ENCODE measurements at places on chromosomes 7 and 10.

DNA sequence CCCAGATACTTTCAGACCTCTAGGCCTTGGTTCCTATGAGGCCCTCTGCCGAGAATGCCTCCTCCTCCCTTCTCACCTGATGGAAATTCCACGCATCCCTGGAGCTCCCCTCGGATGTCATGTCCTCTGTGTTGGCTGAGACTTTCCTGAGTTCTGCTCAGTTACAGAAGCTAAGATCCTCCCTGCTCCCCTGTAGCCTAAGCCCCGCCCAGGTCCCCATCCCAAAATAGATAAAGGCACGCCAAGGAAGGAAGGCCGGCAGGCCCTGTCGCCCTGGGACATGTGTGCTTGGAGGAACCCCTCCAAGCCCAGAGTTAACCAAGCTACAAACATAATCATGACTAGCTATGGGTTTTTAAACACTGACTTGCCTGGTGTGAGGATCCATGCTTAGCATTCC, 123.5 kb downstream of the SORBS1 start:
- DNase-seq, result no peak

DNA sequence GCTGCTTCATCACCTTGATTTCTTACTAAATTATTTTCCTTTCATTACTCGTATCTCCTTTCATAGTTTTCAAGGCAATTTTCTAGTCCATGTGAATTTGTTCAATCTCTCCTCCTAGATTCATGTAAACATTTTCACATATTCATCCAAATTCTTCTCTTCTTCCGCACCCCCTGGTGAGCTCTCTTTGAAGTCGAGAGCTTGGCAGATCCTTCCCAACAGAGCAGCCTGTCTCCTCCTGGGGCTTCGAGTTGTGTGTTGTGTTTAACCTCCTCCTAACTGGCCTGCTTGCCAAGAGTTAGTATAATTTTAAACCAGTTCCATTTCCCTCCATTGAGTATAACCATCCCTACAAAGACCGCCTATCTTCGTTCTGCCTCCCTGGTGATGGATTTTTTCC, 272.4 kb upstream of the CELF2 start:
- DNase-seq, result no peak

DNA sequence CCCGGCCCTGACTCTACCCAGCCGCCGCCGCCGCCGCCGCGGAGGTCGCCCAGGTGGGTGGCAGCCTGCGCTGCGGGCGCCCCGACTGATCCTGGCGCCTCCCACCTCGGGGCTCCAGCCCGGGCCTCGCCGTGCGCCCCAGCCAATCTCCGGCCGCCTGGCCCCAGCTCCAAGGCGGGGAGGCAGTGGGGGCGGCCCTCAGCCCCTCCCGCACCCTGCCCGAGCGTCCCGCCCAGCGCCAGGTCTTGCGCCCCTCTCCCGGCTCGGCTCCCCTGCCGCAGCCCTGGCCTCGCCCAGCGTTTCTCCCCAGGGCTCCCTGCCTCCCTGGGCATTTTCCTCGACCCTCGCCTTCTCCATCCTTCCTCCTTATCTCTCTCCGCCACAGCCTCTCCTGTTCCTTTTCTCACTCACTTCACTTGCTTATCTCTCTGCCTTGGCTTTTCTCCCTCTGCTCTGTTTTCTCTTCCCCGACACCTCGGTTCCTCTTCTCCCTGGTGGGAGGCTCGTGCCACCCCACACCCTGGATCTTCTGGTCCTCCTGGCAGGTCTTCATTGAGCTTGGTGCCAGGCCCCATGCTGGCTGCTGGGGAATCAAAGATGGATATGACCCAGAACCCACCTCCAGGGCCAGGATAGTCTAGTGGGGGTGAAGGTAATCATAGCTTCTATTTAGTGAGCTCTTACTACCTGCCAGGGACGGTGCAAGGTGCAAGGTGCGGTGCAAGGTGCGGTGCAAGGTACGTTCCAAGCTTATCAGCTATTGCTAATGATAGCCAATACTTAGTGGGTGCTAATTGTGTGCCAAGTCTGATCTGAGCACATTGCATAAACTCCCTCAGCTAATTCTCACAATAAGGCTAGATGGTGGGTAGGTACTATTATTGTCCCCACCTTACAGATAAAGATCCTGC, at the start of gene SFRP5:
SFRP5 (minus strand) TSS at position 87 of the 911 bp plus-strand sequence. CDS start 166 bp downstream, outside the sequence.
- DNase-seq, result no peak

GRCh38 chr7:44735403-44736165, 13.1 kb upstream of the ZMIZ2 start:
- no peak for DNase-seq

DNA sequence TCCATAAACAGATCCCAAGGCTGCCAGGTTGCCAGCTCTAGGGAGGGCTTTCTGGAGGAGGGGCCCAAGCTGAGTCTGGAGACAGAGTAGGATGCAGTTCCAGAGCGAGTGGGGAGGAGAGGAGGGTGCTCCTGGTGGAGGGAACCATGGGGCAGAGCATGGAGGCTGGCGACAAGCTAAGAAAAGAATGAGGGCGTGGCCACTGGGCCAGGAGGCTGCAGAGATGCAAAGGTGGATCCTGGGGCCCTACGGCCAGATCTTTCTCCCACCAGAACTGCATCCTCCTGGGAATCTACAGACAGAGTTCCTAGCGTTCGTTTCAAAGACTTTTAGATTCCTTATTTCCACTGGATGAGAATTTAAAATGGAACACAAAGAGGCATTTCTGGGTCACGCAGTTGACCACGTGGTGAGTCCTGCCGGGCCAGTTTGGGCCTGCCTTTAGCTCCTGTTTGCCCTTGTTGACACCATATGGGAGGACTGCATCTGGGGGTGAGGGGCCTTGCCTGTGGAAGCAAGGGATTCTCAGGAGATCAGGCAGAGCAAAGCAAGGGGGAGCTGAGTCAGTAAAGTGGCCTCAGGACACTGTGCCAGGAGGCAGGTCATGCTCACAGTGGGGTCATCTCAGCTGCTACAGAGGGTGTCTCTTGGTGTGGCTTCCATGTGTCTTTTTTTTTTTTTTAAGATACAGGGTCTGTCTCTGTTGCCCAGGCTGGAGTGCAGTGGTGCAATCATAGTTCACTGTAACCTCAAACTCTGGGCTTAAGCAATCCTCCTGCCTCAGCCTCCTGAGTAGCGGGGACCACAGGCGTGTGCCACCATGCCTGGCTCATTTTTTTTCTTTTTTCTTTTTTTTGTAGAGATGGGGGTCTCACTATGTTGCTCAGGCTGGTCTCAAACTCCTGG, 137.8 kb downstream of the SH3PXD2A start:
- no peak for DNase-seq

DNA sequence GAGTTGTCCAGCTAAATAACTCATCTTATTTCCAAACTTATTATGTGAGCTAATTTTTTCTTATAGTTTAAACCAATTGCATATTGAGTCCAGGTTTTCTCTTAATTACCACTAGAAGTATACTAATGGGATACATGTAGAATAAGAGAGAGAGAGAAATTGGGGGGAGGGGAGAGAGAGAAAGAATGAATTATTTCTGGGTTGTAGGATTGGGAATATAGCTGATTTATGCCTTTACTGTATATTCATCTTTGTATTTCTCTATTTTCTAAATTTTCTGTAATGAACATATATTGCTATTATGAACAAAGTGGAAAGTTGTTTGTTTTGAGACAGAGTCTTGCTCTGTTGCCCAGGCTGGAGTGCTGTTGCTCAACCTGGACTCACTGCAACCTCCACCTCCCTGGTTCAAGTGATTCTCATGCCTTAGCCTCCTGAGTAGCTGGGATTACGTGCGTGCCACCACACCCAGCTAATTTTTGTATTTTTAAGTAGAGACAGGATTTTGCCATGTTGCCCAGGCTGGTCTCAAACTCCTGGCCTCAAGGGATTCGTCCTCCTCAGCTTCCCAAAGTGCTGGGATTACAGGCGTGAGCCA, 26.1 kb upstream of the ITGB1 start:
- no peak for DNase-seq

- DNase-seq, result no peak
Measured at GRCh38 chr7:98669329-98670000, 52.4 kb downstream of the NPTX2 start.

DNA sequence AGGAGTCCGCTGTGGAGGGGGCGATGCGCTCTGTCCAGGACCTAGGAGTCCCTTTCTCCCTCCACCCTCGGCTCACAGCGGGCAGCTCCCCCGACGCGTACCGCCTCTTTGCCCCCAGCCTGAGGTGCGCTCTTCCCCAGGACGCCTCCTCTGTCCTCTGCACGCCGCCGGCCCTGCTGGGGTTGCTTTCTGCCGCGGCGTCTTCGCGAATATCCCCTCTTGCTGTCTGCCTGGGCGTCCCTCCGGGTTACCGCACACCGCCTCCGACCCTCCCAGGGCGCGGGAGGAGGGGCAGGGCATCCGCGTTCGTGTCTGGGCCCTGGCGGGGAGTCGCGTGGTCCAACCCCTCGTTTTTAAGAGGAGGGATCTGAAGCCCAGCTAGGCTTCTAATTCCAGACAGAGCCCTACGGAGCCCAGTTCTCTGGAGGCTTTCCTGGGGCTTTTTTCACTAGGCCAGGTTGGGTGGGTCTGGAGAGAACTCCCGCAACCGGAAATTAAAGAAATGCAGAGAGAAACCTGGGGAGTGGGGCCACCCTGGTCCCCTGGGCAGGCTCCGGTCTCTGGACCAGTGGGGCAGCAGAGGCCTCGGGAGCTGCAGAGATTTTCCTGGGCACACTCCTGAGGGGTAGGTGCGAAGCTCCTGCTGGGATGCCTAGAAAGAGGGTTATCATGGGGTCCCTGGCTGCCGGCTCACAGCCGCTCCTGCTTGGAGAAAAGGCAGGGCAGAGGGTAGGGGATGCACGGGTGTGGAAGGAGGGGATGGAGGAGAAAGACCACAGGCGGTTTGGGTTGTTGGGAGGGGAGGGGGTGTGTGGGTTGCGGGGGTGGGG, 166.9 kb downstream of the UBE2H start:
- DNase-seq, result no peak

DNA sequence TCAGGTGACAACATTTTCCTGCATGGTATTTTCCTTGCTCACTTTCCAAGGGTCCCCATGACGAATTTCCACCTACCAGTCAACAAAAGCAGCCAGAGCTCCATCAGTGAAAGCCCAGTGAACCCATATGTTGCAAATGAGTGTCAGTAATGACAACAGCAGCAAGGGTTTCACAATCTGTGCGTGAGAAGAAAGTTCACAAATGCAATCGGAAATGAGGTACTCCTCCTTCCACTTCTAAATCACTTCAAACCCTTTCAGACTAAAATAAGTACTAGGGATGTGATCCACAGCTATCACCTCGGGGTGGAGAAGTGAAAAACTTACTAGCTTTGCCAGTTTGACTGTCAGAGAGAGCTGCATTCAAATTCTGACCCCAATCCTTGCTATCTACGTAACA, 55.6 kb upstream of the BET1 start:
- no peak for DNase-seq

DNA sequence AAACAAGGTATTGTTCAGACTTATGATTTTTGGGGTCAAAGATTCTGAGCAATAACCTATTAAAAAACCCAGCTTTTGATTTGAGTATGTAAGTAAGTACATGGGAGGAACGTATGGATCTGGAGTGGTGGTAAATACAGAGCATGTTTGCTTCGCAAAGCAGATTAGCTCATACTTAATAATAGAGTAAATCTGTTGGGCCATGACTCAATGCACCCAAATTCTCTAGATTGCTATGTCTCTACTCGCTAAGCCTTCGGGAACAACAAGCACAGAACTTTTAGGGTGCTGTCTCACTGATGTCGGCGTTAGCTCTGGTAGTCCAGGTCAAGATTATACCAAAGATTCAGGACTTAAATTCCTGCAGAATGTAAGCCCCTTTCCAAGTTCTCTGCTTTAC, 807 bp upstream of the MINPP1 start:
- DNase-seq, result no peak

GRCh38 chr7:48040944-48041652, 5.8 kb downstream of the C7orf57 start:
- no peak for DNase-seq

DNA sequence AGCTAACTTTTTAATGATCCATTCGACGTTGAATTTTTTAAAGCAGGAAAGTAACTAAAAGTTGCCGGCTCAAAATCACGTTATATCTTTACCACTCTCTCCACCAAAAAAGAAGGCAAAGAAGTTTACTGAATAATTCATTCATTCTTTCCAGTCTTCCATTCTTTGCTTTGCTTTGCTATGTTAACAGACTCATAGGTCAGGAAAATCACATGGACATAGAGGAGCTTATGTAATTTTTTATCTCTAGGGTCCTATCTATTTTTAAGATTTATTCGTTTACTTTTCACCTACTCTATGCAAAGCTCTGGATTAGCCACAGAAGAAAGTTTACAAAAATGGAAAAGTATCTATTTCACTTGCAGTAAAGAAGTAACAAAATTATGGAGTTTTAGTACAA, 52.6 kb downstream of the MRC1 start:
- no peak for DNase-seq

DNA sequence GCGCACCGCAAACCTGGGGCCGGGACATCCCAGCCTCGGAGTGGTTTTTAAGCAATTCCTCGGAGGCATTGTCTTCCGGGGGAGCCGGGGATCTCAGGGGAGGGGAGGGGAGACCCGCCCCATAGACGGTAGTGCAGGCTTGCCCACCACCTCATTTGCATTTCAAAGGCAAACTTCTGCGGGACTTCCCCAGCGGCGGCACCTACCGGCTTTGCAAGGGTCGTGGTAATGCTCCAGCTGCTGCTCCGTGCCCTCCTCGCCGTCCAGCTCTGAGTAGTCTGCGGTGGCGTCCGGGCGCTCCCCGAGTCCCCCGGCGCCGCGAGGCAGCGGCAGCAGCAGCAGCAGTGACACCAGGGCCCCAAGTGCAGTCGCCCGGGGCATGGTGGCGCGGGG, 425 bp downstream of the TLL2 start:
- no peak for DNase-seq

DNA sequence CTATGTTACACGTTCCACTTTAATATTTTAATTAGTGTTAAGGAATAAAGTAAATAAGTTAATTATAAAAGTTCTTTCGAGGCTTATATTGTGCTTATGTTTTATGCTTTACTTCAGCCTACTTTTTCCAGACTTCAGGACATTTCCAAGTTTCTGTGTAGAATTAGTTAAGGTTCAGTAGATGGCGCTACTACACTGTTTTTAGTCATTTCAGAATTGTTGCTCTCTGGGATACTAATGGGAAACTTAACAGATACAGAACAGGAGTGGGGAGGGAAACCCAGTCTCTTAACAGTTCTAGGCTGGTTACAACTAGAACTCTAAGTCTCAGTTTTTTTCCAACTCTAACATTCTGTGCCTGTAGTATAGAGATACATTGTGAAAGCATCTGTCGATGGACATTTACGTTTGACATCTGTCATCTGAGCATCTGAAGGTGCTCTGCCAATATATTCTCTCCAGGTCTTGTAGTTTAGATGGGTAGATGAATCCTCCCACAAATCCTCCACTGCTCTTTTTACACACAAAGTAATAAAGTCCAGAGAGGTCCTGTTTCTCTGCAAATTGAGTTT, 56.8 kb upstream of the FAM171A1 start:
- no peak for DNase-seq

- no peak for DNase-seq
Measured at GRCh38 chr7:3753868-3754267, 452.8 kb downstream of the SDK1 start.
